Amygdala (tissue), 56 donors: ENCODE measurements at places on chromosomes 16 and 17.

GRCh38 chr16:88655733-88656281 lies 5.0 kb upstream of the CYBA start:
- DNase-seq, result no peak

DNA sequence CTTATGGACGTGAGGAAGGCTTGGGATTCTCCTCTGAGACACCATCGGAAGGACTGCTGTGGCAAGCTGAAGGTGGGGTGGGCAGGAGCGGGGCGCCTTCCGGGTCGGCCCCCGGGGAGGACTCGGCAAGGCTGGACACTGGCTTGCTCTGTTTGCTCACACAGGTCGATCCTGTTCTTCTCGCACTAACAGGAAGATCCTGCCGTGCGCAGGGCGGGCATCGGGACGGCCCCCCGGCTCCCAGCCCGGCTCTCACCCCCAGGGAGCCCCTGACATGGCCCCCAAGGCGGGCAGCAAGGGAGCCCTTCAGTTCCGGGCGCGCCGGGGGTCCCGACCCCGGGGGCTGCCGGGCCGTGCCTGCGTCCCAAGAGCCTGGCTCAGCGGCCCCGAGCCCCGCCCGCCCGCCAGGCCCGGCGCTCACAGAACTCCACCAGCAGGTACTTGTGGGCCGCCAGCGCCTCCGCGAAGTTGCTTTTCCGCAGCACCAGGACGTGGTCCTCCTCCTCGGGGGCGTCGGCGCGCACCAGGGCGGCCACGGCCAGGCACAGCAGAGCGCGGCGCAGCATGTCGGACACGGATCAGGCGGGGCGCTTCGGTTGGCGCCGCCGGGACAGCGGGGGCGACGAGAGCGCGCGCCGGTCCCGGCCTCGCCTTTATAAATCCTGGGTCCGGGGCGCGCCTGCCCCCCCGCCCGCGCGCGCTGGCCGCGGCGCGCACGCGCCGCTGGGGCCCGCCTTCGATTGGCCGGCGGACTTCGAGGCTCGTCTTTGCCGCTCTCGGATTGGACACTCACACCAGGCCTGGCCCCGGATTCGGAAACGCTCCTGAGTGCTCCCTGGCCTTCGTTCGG lies at the start of gene P4HB:
Gene P4HB, minus strand, starts transcription at position 630 of the 850 bp plus-strand sequence. Its CDS starts 64 bp downstream, at position 566.
- no peak for DNase-seq

DNA sequence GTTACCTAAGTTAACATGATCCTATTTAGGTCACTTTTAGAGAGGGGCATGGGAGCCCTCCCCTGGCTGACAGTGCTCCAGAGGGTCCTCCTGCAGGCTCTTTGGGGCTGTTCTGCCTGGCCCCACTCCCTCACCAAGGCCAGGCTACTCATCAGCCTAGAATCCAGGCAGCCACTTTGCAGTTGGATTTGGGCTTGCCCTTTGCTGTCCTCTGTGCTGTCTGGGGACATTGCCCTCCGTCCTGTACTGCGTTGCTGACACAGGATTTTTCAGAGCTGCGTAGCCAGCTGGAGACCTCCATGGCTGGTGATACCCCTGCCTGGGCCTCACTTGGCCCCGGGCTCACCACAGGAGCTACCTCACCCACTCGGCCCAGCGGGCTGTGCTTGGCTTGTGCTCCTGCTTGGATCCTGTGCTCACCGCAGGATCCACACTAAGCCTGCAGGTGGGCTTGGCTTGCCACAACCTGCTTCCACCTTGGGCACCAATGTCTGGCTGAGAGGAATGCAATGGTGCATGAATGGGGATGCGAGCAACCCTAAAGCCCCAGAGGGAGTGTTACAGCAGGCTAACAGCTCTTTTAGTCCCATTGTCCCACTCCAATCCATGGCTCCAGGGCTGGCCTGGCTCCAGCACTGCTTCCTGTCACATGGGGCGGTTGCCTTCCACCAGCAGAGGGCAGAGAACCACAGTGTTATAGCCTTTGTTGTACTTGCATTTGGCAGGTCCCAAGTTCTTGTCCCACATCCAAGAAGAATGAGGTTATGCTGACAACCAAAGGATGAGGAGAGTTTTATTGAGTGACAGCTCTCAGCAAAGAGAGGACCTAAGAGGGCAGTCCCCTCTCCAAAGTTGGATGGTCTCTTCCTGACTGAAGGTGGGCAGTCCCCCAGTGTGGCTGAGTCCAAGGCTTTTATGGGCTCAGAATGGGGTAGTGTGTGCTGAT lies 21.5 kb downstream of the CCL4 start:
- DNase-seq, result no peak

DNA sequence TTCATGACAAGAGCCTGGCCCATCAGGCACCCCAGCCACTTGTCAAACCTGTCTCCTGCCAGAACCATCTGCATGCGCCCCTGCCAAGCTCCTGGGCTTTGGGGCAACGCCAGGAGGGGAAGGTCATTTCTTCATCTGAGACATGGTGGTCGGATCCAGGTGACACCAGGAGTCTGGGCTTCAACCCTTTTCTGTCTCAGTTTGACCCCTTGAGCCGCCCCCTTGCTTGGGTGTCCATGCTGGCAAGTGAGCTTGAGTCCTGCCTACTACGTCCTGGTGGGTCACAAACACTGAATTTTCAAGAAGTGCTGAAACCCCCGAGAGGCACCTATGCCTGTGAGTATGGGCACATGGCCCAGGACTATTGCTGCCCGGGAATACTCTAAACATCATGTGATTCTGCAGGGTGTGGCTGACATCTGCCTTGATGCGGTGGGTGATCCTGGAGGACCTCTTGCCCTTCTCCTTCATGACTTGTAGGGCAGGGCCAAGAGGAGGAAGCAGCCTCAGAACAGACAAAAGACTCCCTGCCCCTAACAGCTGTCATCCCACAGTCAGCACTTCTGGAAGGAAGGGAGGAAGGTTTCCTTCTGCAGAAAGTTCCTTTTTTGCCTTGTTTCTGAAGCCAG lies 43.4 kb downstream of the TNFRSF13B start:
- DNase-seq, result no peak

DNA sequence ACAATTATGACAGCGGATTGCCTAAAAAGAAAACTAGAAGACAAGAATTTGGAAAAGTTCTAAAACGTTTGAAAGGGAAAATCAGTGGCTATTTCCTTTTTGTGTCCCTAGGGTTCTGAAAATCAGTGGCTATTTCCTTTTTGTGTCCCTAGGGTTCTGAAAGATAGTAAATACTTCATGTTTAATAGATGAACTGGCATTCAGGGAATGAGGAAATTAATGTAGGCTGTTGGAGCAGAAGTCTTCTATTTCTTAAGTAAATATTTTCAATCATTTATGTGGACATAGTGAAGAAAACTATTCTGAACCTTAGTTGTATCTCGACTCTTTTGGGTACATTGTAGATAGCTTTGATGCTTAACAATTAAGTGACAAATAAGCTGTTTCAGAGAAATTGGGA lies 78.9 kb downstream of the SHISA6 start:
- no peak for DNase-seq

DNA sequence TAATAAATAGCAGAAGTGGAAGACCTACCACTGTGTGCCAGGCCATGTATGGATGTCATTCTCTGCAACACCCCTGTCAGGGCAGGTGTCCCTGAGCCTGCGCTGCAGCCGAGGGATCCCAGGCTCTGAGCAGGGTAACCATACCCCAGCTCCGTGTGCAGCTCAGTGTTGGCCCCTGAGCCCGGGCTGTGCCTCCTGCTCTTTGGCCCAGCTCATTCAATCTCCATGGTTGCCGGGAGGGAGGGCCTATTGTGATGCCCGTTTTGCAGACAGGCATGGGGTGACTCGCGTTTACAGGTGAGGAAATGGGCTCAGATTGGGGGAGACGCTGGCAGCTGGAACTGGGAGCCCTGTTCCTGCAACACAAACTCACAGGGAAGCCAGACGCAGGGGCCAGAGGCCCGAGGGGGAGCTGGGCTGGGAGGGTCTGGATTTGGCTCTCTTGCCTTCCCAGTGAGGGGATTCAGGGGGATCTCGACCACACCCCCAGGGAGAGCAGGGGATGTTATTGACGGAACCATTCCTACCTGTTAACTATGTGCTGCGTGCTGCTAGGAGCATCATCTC lies 190.5 kb downstream of the IRF8 start:
- no peak for DNase-seq

GRCh38 chr16:89038811-89039735 lies 54.6 kb upstream of the ACSF3 start:
- DNase-seq, result no peak

- no peak for DNase-seq
Observed at GRCh38 chr17:49746791-49747490, 17.0 kb downstream of the FAM117A start.

DNA sequence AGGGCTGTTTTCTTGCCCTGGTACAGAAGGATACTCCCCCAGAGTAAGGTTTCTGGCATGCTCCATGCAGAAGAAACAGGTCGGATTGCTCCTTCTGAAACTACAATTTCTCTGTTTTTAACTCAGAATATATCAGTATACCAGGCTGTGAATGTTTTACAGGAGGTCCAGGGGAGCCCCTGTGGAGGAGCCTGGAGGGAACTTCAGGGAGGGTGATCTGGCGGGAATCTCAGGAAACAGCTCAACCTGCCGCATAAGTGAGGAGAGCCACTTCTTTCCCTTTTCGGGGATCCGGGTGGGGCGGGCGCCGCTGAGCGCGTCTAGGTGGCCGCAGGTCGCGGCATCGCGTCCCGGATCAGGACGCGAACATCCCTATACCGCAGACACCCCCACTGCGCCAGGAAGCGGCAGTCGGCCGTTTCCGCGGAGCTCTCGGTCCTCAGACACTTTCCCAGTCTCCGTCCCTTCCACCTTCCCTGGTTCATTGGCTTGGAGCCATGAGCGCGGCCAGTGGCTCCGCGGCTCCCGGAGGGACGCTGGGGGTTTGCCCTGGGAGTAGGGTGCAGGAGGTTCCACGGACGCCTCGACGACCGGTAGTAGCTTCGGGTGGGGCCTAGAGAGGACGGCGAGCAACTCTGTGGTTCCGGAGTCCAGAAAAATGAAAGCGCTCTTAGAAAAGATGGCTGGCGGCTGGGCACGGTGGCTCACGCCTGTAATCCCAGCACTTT lies 3.1 kb upstream of the ZNF764 start:
- DNase-seq, result no peak

DNA sequence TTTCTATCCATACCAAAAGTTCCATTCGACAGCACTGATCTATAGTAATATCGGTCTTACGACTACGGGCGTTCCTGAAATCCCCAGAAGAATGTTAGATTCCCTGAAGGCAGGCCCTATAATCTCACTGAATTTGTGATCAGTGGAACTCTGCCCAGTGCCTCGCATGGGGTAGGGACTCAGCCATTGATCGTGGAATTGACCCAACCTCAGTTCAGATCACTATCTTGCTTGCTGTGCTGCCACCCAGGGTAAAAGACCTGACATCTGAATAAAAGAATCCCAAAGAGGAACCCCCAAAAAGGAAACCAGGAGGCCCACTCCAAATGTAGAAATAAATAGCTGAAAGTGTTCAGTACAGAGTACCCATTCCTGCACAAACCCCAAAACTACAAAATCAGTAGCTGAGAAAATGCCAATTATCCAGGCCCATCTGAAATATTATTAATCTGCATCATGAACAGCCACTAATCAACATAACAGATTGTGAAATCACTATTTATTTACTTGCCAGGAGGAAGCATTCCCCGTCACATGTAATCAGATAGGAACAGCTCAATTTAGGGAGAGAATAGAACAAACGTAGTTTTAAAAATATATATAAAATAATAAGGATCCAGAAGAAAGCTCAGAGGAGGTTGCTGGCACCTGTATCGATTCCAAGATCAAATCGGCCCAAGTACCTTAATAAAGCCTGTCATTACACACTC lies 221.9 kb downstream of the ZFHX3 start:
- no peak for DNase-seq

- DNase-seq, result no peak
Observed at GRCh38 chr17:57649731-57650484, 95.2 kb downstream of the CCDC182 start.

- peak; percentile 54 for DNase-seq
Observed at GRCh38 chr16:56263711-56264608, 72.7 kb downstream of the GNAO1 start.

- no peak for DNase-seq
Observed at GRCh38 chr16:67506468-67506867, 22.2 kb upstream of the RIPOR1 start.

DNA sequence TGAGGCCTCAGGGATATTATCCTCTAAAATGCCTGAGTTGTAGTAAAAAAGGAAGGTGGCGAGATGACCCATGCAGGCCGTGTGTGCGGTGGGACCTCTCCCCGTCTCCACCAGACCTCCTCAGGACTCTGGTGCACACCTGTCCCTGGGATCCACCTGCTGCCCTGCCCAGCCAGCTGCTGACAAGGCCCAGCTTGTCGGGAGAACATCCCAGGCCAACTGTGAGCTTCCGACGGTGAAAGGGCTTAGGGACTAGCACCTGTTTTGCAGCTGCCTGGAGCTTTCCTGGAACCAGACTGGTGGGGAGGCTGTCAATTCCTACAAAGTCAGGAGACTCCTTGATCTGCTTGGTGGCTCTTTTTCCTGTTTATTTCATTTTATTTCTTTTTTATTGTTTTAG lies 11.6 kb downstream of the IL34 start:
- no peak for DNase-seq

- no peak for DNase-seq
Observed at GRCh38 chr16:70735141-70735979, 49.5 kb upstream of the MTSS2 start.

GRCh38 chr17:6413065-6413464 lies 21.9 kb downstream of the AIPL1 start:
- DNase-seq, result no peak

- no peak for DNase-seq
Observed at GRCh38 chr17:49580055-49580721, 4.5 kb downstream of the NXPH3 start.

DNA sequence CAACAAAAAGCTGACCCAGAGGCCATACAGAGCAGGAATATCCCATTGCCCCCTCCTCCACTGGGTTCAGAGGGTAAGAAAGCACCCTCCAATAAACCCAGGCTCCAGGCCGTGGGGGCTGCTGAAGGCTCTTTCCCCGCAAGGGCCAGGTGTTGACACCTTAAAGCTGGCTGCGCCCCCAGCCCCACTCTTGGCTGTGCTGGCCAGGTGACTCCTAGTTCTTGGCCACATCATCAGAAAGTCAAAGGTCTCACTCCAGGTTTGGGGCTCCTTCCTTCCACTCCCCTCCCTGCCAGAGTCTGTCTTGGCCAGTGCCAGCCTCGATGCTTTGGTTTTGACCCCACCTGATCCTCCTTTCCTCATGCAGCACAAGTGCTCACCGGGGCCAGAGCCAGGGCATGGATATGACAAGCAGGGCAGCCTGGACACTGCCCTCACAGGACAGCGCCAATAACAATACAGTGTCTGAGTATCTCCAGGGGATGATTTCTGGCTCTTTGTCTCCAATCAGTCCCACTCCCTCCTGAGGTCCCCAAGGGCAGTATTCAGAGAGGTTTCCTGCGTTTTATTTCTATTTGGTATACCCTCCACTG lies 8.2 kb downstream of the SLC46A1 start:
- DNase-seq, result no peak

- DNase-seq, result no peak
Observed at GRCh38 chr17:50640686-50641351, 6.1 kb downstream of the ABCC3 start.

DNA sequence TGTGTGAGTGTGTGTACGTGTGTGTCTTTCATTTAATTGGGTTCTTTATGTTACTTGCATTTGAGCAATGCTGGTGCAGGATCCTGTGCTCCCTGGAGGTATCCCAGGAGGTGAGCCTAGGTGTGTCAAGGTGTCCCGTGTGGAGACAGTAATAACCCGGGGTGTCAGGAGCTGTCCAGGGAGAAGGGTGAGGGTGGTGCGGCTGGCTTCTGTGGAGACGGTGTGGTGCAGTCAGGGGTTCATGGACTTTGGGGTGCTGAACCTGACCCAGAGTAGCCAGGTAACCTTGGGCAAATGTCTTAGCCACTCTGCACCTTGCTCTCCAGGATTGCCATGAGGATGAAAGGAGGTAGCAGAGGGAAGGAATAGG lies 7.4 kb upstream of the ELAC2 start:
- no peak for DNase-seq
